ENCODE measurements at places on chromosomes 2 and 18. TPM values are rescaled to one million over a fixed set of nuclear protein-coding genes. Genes with fewer than 3 reads are reported as not detected.
A peak's percentile ranks its signal among the peaks of the same experiment; 100 is the strongest.

The RFTN2 gene
- 0.10 TPM for total RNA-seq

The ANKRD62 gene
- total RNA-seq = not detected

The CCDC68 gene
- 0.30 TPM for total RNA-seq

The SFXN5 gene
- total RNA-seq = 17.3 TPM

The KLHL41 gene
- not detected for total RNA-seq

The CXCR4 gene
- total RNA-seq = 0.12 TPM

The FAM110C gene
- total RNA-seq = not detected

The CENPA gene
- 22.0 TPM for total RNA-seq

The VAMP5 gene
- total RNA-seq = 15.1 TPM

The VWA3B gene
- not detected for total RNA-seq

GRCh38 chr2:24329700-24330099 lies 30.6 kb downstream of the ITSN2 start:
- no peak for DNase-seq

- peak; percentile 27 for DNase-seq
Measured at GRCh38 chr18:77131100-77131651, 1.4 kb downstream of the MBP start.

DNA sequence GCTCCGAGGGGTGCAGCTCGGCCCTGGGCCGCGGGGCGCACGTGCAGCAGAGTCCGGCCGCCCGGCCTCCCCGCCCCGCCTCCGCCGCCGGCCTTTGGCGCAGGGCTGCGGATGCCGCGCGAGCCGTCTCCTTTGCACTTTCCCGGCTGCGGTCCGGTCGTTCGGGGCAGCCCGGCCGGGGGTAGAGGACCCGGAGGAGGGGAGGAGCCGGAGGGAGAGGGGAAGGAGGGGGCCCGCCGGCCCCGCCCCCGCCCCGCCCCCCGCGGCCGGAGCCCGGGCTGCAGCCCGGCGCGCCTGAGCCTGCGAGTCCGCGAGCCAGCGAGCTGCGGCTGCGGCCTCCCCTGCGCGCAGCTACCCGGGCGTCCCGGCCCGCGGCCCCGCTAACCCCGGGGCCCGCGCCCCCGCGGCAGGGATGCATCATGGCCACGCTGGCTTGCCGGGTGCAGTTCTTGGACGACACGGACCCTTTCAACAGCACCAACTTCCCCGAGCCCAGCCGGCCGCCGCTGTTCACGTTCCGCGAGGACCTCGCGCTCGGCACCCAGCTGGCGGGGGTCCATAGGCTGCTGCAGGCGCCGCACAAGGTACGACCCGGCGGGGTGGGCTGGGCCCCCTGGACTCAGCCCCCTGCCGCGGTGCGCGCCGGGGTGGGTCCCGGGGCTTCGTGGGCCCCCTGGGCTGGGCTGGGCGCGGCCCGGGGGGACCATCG lies at the start of gene FHOD3:
Gene FHOD3, plus strand, starts transcription at position 297 of the 709 bp plus-strand sequence. Its CDS starts 123 bp downstream, at position 420.
- peak; percentile 77 for DNase-seq

DNA sequence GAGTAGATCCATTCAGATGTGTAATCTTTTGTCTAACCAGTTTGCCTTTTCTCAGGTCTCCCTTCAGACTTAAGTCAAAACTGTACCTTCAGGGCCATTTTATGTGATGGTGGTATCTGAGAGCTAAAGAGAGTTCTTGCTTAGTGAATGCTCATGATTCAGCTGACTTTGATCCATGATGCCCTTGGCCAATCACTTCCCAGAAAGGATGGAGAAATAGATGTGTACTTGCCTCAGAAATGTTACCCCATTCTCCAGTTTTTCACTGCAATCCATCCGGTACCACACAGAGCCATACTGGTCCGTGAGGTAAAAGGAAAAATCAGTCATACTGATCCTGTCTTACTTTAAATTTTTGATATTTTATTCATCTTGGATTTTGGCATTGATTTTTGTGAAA lies 234.8 kb upstream of the PIK3C3 start:
- no peak for DNase-seq

DNA sequence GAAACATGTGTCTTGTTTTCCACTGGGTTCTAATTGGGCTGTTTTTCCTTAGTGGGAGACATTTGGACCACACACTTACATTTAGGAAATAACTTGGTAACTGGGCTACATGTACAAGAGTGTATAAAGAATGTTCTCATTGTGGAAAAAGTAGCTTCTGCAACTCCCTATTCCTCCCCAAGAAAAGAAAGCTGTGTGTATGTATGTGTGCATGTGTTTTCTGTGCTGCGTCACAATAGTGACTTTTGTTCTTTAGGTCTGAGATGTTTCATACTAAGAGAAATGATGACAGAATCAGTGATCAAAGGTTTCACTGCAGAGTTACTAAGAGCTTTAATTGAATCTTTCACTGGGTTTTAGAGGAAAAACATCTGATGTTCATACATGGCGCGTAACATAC lies 82.7 kb downstream of the TANC1 start:
- no peak for DNase-seq

DNA sequence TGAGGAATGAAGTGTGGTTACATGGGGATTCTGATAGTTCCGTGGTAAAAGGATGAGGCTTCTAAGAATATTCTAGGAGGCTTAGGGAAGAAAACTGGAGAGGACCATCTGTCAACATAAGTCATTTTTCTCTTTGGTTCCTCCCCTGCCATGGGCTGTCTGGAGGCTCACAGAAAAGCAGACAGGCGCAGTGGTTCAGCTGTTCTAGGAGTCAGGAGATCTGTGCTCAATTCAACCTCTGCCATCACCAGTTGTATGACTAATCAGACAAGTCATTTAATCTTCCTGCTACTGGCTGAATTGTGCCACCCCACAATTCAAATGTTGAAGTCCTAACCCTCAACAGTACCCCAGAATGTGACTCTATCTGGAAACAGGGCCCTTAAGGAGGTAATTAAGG lies 36.4 kb downstream of the ADAM17 start:
- peak; percentile 18 for DNase-seq

DNA sequence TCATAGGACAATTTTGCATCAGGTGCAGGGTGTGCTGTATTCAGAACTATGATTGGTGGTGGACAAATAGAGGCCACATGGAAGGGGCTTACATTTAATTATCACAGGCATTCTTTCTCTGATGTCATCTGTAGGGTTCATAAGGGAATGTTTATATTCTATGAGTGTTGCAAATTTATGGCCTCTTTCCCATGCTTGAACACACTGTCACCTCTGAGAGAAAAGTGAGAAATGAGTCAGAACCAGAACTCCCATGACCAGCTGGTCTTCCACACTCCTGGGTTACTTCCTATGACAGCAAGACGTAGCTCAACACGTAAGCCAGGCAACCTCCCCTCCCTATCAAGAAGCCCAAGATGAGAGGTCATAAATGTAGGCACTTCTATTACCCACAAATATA lies 310.8 kb downstream of the PIEZO2 start:
- peak; percentile 37 for DNase-seq

DNA sequence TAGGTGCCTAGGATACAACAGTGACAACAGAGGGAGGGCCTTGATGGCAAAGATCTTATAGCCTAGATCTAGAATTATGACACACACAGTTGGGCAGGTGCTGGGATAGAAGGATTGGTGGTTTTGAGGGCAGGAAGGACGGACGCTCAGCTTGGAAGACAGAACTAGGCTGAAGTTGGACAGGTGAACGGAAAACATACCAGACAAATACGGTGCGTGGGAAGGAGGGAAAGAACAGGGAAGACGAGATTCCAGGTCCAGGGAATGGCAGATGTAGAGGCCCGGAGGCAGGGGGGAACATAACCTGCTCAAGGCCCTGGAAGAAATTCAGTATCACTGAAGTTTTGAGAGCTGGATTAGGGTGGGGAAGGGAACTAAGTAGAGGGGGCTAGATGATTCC lies 40.8 kb downstream of the CRACDL start:
- DNase-seq = no peak

DNA sequence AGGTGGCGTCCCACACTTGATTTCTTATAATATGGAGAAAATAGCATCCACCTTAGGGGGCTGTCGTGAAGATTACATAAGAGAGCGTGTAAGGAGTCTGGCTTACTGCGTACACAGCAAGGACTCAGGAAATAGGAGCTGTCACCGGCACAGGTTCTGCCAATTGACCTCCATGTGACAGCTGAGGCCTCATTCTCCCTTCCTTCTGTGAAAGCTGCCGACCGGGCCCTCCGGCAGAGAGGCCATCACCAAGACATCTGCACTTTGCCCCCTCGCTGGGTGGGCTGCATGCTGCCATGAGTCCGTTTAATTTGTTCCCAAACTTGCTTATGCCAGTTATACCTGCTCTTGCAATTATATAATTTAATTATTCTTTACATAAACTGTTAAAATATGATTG lies 27.7 kb downstream of the HS1BP3 start:
- no peak for DNase-seq

DNA sequence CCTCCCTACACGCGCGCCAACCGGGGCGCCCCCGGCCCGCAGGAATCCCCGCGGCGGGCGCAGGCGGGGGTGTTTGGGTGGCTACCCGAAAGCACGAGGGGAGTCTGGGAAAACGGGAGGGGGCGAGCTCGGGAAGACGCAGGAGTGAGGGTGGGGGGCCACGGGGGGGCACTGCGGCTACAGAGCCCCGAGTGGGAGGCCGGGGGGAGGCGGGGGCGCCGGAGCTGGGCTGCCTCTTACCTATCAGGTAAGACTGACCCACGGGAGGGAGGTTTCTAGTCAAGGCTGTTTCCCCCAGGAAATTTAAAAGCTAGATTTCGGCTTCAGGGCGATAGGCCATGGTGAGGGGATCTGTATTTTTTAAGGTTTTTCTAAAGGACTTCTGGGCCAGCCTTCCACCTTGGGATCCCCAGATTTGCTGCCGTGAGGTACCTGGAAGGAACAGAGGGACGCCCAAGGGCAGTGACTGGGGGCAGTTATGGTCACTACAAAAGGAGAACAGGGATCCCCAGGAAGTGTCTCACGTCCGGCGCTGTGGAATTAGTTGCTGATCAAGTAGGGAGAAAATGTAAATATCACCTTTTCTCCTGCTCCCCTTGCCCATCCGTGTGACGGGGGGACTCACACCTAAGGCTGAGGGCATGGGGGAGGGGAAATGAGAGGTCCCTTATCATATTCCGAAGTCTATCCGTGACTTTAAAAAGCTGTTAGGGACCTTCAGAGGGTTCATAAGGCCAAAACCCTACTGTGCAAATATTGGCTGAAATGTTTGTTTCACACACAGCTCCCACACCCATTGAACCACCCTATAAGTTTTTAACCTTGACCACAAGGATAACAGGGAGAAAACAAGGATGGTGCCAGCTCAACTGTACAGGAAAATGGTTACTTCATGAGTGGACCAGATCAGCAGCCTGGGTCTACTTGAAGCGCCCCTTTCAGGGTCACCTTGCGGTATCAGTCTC lies 638 bp upstream of the IRS1 start:
- DNase-seq = peak; percentile 39

- DNase-seq = peak; percentile 21
Measured at GRCh38 chr2:196431957-196432356, 207.6 kb upstream of the CCDC150 start.

- no peak for DNase-seq
Measured at GRCh38 chr18:45745817-45746461, 22.0 kb downstream of the SLC14A1 start.

- DNase-seq = peak; percentile 94
Measured at GRCh38 chr2:67880291-67880761, 182.5 kb downstream of the C1D start.

DNA sequence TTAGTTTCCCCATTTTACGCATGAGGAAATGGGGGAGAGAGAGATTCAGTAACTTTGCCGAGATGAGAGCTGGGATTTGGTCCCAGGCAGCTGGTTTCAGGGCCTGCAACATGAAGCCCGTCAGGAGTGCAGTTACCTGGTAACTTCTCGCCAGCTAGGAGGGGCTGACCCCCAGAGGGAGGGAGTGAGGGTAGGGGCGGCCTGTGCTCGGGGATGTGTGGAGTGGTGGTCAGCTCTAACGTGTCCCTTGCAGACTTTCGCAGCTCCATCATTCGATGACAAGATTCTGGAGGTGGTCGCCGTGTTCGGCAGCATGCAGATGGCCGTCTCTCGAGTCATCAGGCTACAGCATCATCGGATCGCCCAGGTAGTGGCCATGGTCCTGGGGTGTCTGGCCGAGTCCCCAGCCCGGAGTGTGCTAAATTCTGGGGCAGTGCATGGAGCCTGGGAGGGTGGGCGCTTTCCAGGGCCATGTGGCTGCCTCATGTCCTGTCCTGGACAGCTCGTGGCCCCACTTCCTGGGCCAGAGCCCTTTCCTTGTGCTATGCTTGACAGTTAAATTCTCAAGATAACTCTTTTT lies 103.8 kb downstream of the DGKD start:
- no peak for DNase-seq

- DNase-seq = no peak
Measured at GRCh38 chr18:51098082-51098481, 68.1 kb downstream of the SMAD4 start.

DNA sequence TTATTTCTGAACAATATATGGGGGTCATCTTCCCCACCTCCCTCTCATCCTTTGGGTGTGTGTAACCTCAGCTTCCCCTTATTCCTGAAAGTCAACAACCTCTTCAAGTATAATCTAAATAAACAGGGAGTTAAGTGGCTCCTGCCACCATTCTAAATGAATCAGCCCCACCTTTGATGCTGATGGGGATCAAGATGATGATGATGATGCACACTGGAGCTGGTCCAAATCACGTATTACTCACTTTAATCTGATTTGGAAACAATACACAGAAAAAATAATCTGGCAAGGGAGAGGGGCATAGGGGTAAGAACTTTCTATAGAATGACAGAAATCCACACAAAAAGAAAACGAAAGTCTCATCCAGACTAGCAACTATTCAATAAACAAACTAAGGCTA lies 7.1 kb downstream of the ACVR1 start:
- DNase-seq = peak; percentile 26

GRCh38 chr2:221334481-221335218 lies 237.5 kb downstream of the EPHA4 start:
- no peak for DNase-seq
